ENCODE measurements at places on chromosomes 5 and 9. TPM values are rescaled to one million over a fixed set of nuclear protein-coding genes. Genes with fewer than 3 reads are reported as not detected.

Gene LECT2
- total RNA-seq = not detected

Gene DDX4
- not detected for total RNA-seq

Gene PDE6A
- total RNA-seq = 0.15 TPM

Gene SNX24
- 23.9 TPM for total RNA-seq

Gene PLEKHG4B
- 0.56 TPM for total RNA-seq

Gene TTC23L
- 0.28 TPM for total RNA-seq

Gene MELK
- total RNA-seq = 79.5 TPM
